Brain pericyte (primary cell): ENCODE measurements at places on chromosomes 11 and 22.

- DNase-seq: no peak
Observed at GRCh38 chr11:19365743-19366410, 125.1 kb upstream of the E2F8 start.

DNA sequence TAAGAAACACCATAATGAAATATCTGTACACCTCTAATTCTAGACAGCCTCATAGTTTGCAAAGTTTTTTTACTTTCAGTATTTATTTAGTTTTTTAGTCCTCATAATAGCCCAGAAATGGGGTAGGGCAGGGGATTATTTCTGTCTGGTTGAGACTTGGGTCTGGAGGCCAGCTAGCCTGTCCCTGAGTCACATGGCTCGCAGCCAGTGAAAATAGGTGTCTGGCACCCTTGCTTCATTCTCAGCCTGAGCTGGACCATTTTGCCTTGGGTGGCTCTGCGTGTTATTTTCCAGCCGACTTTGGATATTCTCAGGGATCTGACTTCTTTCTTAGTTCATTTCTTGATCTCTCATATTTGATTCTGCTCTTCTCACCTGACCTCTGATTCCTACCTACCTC, 123.9 kb upstream of the NARS2 start:
- DNase-seq: no peak

DNA sequence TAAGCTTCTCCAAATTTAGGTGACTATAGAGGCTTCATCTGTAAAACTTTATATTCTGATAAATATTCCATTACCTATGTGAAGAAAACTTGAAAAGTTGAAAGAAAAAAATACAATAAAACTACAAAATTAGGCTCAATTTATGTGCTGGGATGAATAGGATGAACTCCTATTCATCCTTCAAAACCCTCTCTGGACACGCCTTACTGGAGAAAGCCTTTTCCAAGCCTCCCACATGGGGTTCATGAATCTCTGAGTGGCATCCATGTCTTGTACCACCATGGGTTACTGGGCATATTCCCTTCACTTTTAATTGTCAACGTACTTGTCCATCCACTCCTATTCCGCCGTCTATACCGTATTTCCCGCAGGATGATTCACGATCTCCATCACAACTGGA, 55.7 kb downstream of the MN1 start:
- no peak for DNase-seq

- DNase-seq: no peak
Observed at GRCh38 chr11:117807482-117808327, 10.7 kb upstream of the DSCAML1 start.
